ENCODE measurements at places on chromosomes 5 and 9. TPM values are rescaled to one million over a fixed set of nuclear protein-coding genes. Genes with fewer than 3 reads are reported as not detected.

DNA sequence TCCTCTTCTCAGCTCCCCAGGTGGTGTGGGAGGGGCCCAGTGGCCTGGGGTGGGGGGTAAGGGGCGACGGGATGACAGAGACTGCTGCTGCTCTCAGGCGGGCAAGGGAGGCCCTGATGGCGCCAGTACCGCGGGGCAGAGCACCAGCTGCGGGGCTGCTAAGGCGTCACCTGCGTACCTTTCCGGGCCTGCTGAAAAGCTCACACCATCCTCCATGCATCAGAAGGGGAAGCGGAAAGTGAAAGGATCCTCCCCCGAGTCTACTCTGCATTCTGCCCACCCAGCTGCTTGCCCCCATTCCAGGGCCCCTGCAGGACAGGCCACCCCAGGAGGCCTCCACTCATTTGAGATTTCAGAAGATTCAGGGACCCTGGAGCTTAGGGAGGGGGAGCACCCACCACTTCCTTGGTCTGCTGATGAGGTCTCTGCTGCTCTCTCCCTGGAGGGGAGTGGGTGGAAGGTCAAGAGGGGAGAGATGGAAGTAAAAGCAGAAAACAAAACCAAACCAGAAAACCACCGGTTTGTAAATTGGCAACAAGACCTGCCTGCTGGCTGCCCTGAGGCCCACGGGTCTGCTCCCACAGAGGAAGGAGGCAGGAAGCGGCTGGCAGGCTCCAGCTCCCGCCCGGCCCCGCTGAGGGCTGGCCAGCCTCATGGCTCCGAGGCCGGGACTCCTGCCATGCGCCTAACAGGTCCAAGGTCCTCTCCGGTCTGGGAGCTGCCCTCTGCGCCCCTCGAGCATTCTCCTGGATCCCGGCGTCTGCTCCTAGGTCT, 33.6 kb downstream of the PRRT1B start:
- no peak for DNase-seq

- no peak for DNase-seq
Measured at GRCh38 chr5:149012350-149012749, 50.5 kb downstream of the SH3TC2 start.

DNA sequence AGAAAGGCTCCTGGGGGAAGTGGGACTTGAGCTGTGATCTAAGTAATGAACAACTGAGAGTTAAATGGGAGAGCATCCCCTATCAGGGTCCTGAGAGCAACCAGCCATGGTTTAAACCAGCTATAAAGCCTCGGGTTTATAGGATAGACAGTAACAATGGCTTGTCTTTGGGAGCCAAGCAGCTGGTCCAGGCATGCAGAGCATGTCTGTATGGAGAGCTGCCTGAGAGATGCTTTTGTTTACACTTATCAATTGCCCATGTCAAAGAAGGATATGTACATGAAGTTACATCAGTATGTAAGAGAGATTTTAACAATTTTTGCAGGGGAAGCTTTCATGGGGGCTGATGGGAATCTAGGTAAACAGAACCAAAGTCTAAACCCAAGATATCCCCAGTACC, 4.4 kb downstream of the TGFBI start:
- no peak for DNase-seq

DNA sequence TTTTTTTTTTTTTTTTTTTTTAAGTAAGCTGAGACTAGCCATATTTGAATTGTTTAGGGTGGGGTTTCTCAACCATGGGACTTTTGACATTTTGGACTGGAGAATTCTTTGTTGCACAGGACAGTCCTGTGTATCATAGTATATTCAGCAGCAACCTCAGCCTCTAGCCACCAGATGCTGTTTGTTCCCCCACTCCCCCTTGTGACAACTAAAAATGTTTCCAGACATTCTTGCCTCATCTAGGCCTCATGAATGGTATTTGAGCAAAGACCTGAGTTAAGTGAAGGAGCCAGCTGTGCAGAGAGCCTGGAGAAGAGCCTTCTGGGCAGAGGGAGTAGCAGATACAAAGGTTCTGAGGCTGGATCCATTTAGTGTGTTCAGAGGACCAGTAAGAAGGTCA, 155.9 kb downstream of the SGCD start:
- no peak for DNase-seq

- no peak for DNase-seq
Measured at GRCh38 chr5:152164860-152165259, 240.2 kb upstream of the GLRA1 start.

- no peak for DNase-seq
Measured at GRCh38 chr5:79105868-79106267, 5.7 kb upstream of the BHMT start.

GRCh38 chr9:91297306-91297705, 64.4 kb downstream of the AUH start:
- no peak for DNase-seq

GRCh38 chr5:174801798-174802197, 77.4 kb downstream of the MSX2 start:
- no peak for DNase-seq

DNA sequence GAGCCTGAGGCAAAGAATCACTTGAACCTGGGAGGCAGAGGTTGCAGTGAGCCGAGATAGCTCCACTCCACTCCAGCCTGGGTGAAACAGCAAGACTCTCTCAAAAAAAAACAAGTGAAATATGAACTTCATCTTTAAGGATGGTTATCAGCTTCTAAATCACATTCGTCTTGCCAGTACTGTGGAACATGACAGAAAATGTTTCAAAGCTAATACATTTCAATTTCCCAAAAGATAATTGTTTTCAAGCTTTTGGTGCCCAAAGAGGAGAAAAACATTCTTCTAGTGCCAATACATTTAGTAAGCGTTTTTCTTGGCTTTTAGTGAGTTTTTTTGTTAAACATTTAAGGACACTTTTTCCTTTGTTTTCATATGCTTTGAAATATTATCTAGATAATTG, 4.4 kb upstream of the IFT74 start:
- no peak for DNase-seq

DNA sequence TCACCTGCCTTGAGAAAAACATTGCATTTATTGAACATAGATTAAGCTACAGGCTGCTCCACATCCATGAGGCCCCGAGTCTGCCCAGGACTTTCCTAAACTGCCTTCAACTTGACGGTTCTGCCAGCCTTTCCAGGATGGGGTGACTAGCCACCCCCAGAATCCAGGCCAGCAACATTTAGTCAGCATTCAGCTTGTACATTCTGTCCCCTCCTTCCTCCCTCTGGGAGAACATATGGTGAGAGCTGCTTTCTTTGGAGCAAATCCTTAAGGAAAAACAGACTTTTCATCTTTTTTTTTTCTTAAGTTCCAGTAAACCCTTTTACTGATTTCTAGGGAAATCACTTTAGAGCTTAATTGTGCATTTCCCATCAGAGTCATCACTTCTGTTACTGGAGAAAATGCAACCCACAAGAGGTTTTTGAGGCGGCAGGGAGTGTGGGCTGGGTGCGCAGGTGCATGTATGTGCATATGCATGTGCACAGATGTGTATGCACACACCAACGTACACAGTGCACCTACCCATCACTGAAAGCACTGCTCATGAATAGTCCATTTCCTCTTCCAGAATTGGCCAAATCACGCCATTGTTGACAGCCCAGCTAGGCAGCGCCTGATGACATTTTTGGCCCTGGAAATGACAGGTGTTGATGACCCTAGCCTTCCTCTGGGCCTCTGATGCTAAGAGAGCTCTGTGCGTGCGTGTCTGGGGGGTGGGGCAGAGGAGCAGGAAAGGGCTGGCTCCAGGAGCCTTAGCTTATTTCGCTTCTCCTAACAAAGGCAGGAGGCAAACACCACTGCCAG, 145.6 kb downstream of the HSD17B3 start:
- DNase-seq: no peak

- DNase-seq: no peak
Measured at GRCh38 chr5:138961729-138962128, 86.6 kb upstream of the LRRTM2 start.

- no peak for DNase-seq
Measured at GRCh38 chr5:143006501-143006900, 236.3 kb downstream of the ARHGAP26 start.

GRCh38 chr9:85577353-85577952, 164.3 kb downstream of the AGTPBP1 start:
- no peak for DNase-seq

GRCh38 chr5:128774605-128775004, 190.7 kb upstream of the SLC27A6 start:
- DNase-seq: no peak

GRCh38 chr5:36359267-36359666, 57.6 kb upstream of the RANBP3L start:
- no peak for DNase-seq

DNA sequence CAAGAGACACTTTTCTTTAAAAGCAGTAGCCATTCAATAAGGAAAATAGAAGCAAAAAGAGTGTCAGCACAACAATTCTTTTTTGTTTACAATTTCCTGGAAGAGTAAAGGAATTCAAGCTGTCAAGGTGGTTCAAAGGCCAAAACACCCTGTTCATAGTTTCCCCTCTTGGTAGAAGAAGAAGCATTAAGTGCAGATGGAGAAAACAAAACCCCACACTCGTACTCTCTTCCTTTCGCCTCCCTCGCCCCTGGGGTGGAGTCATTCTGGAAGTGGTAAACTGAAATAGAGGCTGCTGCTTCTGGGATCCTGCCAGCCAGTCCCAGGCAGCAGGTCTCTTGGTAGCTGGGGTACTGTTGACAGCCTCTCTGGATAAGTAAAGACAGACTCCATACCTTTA, 105.0 kb downstream of the ANKRD55 start:
- no peak for DNase-seq

DNA sequence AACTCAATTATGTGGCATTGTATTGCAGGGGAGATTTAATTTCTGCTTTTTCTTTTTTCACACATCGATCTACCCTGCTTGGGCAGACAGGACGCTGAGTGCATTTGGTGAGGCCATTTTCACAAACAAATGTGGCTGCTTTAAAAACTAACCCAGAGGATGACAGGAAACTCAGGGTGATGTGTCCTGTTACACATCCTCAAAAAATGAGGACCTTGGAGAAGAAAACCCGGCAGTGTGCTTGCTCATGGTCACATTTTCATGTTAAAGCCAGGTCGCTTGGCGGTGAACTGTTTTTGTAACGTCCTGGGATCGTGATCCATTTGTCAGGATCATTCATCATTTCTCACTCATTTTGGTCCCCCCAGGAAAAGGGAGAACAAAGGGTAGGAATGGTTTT, 478.3 kb upstream of the ADAMTS16 start:
- DNase-seq: no peak

DNA sequence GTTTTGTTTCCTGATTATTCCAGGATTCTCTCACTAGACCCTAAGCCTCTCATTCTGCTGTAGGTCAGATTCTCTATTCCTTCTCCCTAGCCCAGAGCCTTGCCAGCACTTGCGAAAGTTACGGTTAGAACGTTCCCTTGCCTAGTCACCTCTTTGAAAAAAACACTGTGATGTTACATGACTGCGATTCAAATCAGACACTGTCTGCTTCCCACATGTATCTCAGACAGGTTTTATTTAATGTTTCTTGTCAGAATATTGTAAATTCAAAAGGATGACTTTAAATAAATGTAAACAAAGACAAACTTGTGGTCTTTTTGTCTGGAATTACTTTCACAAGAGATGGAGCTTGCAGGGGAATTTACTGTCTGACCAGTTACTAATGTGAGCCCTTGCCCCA, 116.5 kb upstream of the OTULINL start:
- DNase-seq: no peak

DNA sequence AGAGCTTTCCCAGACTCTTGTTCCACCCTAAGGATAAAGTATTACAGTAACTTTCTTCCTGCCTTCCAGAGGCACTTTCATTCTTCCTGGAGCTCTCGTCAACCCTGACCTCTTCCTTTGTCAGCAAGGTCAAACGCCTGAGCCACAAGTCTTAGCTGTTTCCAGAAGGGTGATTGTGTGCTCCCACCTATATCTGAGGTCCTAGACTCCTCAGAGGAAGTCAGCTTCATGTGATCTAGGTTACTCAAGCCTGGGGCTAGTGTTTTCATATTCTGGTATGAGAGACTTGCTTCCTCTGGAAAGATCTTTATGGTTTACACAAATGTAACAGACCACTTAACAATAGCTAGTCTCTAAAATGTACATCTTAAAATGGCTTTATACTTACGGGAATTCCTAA, 5.4 kb upstream of the FAM120A start:
- no peak for DNase-seq

DNA sequence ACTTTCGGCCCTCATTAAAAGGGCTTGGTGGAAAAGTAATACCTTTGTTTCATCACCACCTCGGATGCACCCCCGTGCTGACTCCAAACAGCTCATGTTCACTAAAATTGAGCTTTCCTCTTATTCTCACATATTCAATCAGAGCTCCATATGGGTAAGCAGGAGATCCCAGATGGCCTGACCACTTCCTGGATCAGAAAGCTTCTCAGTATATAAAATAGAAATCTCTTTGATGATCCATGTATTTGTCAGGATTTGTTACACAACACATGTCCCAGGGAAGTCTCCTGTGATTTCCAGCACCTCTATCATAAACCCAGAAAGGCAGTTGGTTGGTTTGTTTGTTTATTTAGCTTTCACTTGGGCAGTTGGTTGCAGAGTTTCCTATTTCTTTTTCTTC, 402.0 kb downstream of the MLLT3 start:
- no peak for DNase-seq

DNA sequence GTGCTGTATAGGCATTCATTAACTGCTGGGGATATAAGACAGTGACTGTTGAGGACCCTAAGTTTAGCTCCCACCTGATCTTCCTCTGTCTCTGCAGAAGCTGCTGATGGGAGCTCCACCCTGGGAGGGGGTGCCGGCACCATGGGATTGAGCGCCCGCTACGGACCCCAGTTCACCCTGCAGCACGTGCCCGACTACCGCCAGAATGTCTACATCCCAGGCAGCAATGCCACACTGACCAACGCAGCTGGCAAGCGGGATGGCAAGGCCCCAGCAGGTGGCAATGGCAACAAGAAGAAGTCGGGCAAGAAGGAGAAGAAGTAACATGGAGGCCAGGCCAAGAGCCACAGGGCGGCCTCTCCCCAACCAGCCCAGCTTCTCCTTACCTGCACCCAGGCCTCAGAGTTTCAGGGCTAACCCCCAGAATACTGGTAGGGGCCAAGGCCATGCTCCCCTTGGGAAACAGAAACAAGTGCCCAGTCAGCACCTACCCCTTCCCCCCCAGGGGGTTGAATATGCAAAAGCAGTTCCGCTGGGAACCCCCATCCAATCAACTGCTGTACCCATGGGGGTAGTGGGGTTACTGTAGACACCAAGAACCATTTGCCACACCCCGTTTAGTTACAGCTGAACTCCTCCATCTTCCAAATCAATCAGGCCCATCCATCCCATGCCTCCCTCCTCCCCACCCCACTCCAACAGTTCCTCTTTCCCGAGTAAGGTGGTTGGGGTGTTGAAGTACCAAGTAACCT, 22.1 kb downstream of the PCDHGC5 start:
- DNase-seq: no peak

GRCh38 chr9:5799314-5799713, 33.6 kb downstream of the ERMP1 start:
- DNase-seq: no peak

GRCh38 chr5:28117691-28118090, 1079.3 kb upstream of the CDH9 start:
- DNase-seq: no peak

- no peak for DNase-seq
Measured at GRCh38 chr5:54524704-54525103, 7.1 kb downstream of the SNX18 start.

SLC24A2 gene
- 0.14 TPM for total RNA-seq

FGF10 gene
- 3.8 TPM for total RNA-seq

LHFPL2 gene
- total RNA-seq: 15.0 TPM

HAVCR2 gene
- total RNA-seq: 0.55 TPM

FOXD4 gene
- total RNA-seq: 0.77 TPM

IL33 gene
- total RNA-seq: not detected

PHF24 gene
- 0.63 TPM for total RNA-seq

ALDOB gene
- not detected for total RNA-seq

NOL8 gene
- 38.6 TPM for total RNA-seq

SLC6A18 gene
- not detected for total RNA-seq

FAM221B gene
- 0.19 TPM for total RNA-seq

DRD1 gene
- not detected for total RNA-seq

TMEM174 gene
- not detected for total RNA-seq

IGFBPL1 gene
- total RNA-seq: 63.8 TPM

Data from neural crest cell (in vitro differentiated cells).